ENCODE measurements at places on chromosomes 11 and 22. TPM values are rescaled to one million over a fixed set of nuclear protein-coding genes. Genes with fewer than 3 reads are reported as not detected.

GRCh38 chr11:125975634-125976033 is 29.8 kb downstream of the VSIG10L2 start:
- no peak for DNase-seq

Gene NRIP3
- total RNA-seq = 12.0 TPM

Gene FAM111B
- total RNA-seq = 4.5 TPM

DNA sequence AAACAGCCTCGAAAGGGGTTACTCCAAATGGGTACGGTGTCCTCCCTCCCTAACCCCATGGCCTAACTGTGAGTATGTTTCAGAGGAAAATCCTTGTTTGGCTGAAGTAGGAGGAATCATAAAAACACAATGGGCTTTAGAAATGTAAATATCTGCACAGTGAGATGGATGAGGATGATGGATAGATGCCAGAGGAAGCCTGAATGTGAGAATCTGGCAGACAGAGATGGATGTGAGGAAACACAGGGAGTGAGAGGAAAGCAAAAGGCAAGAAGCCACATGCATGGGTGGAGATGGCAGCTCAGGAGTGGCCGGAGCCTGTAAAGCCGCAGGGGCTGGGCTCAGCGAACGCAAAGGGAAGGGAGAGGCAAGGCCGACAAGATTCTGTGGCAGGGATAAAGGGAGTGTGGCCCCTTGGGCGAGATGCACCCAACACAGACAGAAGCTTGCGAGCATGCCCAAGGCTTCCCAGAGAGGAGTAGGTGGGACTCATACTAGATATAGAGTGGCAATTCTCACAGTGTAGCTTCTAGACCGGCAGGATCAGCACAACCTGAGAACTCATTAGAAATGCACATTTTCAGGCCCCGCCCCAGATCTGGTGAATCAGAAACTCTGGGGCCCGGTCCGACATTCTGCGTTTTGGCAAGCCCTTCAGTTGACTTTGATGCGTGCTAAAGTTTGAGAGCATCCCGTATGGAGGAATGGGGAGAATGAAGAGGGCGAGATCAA is 237.3 kb upstream of the CADM1 start:
- no peak for DNase-seq

Gene B4GALNT4
- total RNA-seq = 16.5 TPM

GRCh38 chr11:126518071-126518971 is 162.8 kb downstream of the ST3GAL4 start:
- no peak for DNase-seq

- peak; percentile 30 for DNase-seq
Observed at GRCh38 chr11:102883141-102883540, 8.4 kb upstream of the MMP12 start.

DNA sequence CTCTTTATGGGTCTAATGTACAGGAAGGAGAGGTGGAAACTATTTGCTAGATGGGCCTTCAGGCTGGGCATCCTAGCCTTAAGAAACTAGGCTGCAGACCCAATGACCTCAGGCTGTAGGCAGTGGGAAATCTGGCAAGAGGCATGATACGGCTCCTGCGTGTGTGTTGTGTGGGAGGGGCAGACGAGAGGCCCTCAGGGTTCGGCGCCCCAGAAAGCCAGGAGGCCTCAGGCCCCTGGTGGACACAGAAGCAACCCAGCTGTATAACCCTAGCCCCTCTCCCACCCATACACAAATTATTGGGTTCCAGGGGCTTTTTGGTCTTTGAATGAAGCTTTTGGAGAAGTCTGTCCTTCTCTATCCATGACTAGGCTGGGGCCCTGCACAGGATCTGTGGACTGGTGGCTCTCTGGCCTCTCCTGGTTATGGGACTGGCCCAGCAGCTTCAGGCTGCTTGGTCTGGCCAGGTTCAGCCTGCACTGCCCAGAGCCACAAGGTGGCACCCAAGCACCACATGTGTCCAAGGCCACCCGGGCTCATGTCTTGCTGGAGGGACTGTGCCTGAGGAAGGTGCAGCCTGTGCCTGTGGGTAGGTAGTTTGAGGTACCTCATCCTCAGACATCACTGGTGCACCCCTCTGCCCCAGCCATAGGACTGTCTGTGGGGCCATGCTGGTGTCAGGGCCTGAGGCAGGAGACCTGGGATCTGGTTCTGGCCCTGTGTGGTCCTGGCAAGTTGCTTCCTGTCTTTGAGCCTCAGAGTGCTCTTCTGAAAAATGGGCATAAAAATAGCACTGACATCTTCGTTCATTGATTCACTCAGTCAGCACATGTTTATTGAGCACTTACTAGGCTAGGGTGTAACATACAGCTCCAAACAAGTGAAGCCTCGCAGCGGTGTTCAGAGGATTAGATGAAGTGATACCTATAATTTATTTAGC is 87.5 kb downstream of the RRM1 start:
- peak; percentile 80 for DNase-seq

Gene TYR
- total RNA-seq = not detected
